ENCODE measurements at places on chromosomes 11 and 22. TPM values are rescaled to one million over a fixed set of nuclear protein-coding genes. Genes with fewer than 3 reads are reported as not detected.

SLC16A8 gene
- total RNA-seq = not detected

PICK1 gene
- total RNA-seq = 15.8 TPM

DDI1 gene
- not detected for total RNA-seq

NLRP14 gene
- total RNA-seq = not detected

GLYAT gene
- total RNA-seq = not detected

SAA4 gene
- not detected for total RNA-seq

CCDC87 gene
- 0.29 TPM for total RNA-seq

OR56A4 gene
- total RNA-seq = not detected

Measured in placental pericyte (primary cell).